ENCODE measurements at places on chromosomes 13 and 19.

DNA sequence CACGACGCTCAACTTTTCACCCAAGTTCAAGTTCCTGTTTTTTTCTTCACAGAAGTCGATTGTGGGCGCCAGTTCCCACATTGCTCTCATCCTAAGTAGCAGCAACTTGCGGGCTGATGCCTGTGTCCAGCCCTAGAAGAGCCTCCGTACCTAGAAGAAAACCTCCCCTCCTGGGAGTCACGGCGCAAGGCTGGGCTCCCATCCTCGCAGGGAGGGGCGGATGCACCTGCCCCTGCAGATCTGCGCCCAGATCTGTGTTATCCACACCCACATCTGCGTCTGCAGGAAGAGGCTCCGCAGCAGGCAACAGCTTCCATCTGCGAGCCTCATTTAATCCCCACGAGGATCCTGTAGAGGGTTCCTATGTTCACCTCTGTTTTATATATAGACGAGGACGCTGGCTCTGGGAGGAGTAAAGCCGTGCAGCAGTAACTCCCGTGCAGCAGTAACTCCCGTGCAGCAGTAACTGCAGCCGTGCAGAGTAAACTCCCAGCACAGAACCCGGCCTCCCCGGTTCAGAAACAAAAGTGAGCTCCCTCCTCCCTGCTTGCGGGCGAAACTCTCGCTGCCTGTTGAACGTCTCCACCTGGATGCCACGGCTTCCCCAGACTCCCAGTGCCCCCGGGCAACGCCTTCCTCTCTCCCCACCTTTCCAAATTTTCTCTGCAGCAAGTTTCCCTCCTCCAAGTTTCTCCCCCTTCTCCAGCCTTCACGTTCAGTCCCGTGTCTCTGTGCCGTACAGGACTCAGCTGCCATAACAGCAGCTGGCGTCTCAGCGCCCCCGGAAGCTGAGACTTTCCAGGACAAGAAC, 23.5 kb upstream of the LAIR1 start:
- no peak for DNase-seq

GRCh38 chr13:21675095-21675991, 4.5 kb downstream of the FGF9 start:
- DNase-seq, result no peak

DNA sequence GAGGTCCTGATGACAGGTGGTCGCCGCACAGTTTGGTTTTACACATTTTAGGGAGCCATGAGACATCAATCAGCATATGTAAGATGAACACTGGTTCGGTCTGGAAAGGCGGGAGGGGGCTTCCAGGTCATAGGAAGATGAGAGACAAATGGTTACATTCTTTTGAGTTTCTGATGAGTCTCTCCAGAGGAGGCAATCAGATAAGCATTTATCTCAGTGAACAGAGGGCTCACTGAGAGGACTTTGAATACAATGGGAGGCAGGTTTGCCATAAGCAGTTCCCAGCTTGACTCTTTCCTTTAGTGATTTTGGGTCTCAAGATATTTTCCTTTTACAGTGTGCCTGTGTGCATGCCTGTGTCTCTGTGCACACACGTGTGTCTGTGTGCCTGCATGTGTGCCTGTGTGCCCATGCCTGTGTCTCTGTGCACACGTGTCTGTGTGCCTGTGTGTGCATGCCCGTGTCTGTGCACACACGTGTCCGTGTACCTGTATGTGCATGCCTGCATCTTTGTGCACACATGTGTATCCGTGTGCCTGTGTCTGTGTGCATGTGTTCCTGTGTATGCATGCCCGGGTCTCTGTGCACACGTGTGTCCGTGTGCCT, 35.5 kb upstream of the TMEM255B start:
- no peak for DNase-seq

DNA sequence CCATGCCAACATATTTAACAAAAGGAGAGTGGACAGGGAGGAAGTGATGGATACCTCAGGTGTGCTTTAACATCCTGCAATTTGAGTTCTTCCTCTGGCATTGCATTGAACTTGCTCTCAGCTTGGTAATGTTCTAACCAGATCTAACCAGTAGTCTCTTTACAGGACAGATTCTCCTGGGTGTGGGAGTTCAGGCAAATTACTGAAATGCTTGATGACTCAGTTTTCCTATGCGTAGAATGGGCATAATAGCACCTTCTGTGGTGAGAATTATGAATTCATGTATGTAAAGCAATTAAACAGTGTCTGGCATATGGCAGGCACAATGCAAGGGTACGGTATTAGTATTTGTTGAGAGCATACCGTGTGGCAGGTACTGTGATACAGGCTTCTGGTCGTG, 3.6 kb downstream of the AKAP11 start:
- DNase-seq, result no peak

GRCh38 chr13:26460648-26461047, 96.8 kb upstream of the WASF3 start:
- DNase-seq, result no peak

DNA sequence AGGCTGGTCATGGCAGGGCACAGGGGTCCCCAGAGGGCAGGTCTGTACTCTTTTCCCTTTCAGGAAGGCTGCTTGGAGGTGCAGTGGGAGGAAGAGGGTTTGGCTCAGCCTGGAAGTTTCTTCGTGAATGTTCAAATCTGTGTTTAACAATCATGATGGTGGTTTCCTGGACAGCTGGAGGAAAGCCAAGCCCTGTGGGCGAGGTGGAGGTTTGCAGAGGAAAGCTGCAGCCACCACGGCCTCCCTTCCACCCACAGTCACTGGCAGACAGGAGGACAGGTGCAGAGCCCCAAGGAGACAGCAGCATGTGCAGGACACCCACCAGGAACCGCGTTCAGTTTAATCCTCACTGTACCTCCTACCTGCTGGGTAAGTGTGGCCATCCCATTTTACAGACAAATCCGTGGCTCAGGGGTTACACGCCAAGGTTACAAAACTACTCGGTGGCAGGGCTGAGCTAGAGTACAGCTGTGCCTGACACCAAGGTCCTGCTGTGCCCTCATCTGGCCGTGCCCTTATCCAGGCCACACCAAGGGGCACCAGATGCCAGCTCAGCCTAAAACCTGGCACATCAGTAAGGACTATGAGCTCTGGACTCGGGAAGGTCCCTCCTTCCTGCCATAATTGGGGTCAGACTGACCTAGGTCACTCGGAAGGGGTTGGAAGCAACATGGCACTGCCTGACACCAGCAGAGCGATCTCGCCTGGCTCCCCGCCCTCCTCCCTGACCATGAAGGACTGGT, 34.1 kb downstream of the SUGP2 start:
- no peak for DNase-seq

DNA sequence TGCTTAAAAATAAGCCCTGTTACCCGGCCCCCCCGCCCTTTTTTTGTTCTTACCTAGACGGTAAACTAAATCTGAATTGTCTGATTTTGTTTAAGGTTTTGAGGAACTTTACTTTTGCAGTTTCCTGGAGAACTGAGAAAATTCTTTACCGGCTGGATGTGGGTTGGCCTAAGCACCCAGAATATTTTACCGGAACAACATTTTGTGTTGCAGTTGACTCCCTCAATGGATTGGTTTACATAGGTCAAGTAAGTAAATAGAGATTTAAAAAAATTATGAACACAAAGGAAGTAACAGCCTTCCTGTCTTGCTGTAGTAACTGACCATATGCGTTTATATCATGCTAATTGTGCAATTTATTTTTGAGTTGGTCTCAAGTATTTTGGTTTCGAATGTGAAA, 785 bp downstream of the NHLRC3 start:
- no peak for DNase-seq

DNA sequence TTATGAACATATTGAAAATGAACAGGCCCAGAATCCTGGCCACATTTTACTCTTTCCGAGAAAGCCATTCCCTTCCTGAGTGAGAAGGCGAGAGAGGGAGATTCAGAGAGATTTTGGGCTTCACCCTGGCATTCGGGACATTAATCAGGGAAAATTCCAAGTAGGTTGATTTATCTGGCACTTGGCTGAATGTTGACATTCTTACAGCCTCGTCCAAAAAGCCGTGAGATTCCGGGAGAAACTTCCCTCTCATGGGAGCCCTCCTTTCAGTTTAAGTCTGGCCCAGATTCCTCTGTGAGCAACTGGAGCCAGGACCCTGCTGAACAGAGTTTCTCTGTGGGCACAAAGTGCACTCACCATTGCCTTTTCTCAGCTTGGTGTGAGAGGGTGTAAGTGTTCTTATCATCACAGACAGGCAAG, 129.2 kb upstream of the PEG3 start:
- DNase-seq, result no peak

DNA sequence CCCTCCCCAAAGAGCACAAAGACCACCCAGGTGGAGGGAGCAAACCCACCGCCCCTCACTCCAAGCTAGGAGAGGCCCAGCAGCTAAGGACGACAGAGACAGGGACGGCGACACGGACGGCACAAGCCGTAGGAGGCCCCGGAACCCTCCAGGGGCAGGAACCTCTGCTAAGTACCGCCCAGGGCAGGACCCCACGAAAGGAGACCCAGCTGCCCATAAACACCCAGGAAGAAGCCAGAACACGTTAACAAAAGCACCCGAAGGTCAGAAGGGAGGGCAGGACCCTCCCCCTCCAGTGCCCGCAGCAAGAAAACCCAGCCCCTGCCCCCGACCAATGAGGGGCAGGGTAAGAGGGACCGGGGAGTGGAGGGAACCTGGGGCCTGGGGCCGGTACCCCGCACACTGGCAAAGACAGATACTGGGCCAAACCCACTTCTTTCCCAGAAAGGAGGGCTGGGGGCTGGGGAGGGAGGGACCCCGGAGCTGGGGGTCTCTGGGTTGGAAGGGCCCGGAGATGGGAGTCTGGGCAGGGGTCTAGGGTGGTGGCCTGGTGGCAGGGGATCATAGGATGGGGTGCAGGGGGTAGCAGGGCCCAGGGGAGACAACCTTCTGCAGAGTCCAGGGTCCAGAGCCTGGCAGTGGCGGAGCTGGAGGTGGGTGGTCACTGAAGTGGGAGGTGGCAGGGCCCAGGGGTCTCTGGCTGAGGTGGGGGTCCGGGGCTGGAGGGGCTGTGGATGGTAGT, 2.4 kb downstream of the BTBD2 start:
- no peak for DNase-seq

- no peak for DNase-seq
These were observed 32.5 kb downstream of the BRD4 start for GRCh38 chr19:15299568-15300409.

DNA sequence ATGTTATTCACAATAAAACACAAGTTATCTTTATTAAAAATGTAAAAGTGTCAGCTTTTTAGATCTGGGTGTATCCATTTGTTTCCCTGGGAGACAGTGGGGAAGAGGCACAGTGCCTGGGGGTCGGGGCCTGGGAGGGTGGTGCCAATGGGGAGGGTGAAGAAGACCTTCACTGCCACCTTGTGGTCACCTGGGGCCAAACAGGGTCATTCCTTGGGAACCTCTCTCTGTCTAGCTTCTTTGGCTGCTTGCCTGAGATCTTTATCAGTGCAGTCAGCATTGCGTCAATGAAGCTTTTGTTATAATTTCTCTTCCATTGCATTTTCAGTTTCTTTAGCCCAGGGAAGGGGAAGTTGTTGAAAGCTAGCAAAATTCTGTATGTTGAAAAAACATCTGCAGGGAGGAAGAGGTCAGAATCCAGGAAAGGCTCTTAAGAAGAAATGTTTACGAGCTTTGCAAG, 39.1 kb downstream of the PCDH8 start:
- peak; percentile 62 for DNase-seq

GRCh38 chr13:96636001-96636709, 358.1 kb downstream of the OXGR1 start:
- no peak for DNase-seq

- no peak for DNase-seq
These were observed at the start of gene PALM for GRCh38 chr19:708154-709143. Gene PALM (plus strand): TSS chr19:708935. CDS start chr19:709147, 212 bp downstream.

- no peak for DNase-seq
These were observed 71.2 kb upstream of the GTF3A start for GRCh38 chr13:27353166-27353583.

GRCh38 chr13:106700007-106700406, 132.1 kb upstream of the ARGLU1 start:
- DNase-seq, result no peak

DNA sequence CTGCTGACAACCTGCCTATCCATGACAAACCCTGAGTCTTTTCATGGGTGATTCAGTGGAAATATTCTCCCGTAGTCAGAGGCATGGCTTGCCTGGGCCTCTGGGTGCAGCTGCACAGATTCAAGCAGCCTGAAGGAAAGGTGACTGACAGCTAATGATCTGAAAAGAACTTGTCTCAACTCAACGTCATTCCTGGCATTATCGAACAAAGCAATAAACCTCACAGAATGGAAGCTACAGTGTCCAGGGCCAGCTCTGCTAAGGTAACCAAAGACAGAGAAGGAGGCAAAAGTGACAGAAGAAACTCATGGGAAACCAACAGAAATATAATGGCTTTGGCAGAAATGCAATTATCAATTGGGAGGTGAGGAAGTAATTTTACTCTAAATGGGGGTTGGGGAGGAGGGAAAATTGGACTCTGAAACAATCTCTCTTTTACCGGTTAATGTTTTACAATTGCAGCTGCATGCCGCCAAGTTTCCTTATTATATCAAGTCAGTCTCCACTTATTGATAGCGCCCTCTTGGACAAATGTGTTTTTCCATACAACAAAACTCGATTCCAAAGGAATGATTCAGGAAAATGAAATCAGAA, 12.9 kb downstream of the STARD13 start:
- no peak for DNase-seq

- DNase-seq, result no peak
These were observed 93.9 kb downstream of the LIG4 start for GRCh38 chr13:108121406-108121805.

- no peak for DNase-seq
These were observed 6.7 kb downstream of the NAPSA start for GRCh38 chr19:50358483-50359327.

DNA sequence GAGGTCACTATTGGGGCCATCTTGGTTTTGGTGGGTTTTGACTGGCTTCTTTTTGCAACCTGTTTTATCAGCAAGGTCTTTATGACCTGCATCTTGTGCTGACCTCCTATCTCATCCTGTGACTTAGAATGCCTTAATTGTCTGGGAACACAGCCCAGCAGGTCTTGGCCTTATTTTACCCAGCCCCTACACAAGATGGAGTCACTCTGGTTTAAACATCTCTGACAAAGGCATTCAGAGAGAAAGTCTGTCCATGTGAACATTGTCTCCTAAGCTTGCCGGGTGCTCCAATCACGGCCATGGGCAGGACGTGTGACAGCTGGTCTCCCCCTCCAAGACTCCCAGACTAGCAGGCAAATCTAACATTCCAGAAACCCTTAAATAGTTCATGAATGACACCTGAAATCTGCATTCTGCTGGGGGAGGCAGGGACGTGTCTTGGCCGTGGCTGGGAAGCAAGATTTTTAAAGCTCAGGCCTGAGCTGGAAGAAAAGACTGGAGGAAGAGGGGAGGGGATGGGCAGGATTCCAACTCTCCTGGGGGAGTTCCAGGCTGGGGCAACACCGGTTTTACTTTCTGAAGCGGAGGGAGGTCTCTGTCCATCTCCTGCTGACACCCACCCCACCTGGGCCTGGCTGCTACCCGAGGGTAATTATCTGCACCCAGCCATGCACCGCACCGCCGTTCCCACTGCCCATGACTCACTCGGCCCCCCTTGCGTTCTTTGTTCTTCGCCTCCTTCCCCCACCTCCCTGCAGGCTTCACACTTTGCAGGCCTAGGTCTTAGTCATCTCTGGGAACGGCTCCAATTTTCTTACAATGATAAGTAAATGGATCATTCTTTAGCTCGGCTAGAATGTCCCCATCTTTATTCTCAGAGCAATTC, 11.6 kb upstream of the OR1M1 start:
- peak; percentile 90 for DNase-seq
